ENCODE measurements at places on chromosomes 5 and 9. TPM values are rescaled to one million over a fixed set of nuclear protein-coding genes. Genes with fewer than 3 reads are reported as not detected.

DNA sequence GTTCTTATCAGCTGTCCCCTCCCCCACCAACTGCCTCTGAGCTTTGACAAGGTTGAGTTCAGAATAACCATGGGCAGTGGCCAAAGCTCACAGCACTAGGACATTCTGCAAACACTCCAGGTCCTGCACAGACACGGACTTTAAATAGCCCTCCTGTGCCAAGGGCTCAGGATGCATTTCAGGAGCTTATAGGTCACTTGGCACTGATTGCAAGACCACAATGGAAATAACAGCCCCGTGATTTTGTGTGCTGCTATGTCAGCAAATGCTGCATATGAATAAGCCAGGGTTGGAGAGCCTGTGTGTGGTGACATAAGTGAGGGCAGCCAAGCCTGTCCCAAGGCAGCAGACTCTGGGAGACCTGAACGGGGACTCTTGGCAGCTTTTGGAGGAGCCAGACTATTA is 150.7 kb downstream of the DMRT2 start:
- H3K27me3 ChIP-seq: no peaks in the 10 kb centered on the region
- no peaks in the 10 kb centered on the region for H3K36me3 ChIP-seq
- H3K4me3 ChIP-seq: no peak overlapping the region
- no peaks in the 10 kb centered on the region for H3K4me1 ChIP-seq
- H3K27ac ChIP-seq: no peak overlapping the region

DNA sequence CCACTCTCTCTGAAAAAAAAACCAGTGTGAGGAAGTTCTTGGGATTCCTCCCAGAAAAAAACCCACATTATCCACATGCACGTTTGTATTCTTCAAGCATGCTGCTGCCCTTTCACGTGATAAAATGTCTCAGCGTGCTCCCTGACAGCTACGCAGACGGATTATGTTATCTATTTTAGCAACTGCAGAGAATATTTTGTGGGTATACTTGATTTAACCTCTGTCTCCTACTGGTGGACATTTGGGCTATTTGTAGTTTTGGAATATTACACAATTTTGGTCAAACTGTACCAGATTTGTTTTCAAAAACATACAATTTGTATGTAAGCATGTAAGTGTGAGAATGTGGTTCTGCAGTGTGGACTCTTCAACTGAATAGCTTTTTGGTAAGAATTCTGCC is 10.7 kb downstream of the PRRC2B start:
- no peak for DNase-seq
- H3K36me3 ChIP-seq: no peaks in the 10 kb centered on the region
- H3K4me3 ChIP-seq: peak overlapping the region; percentile 91

- H3K4me1 ChIP-seq: no peaks in the 10 kb centered on the region
- peaks cover 2% of the 10 kb centered on the region for H3K27me3 ChIP-seq
- no peak for DNase-seq
- no peak overlapping the region for H3K27ac ChIP-seq
- no peak overlapping the region for H3K4me3 ChIP-seq
These were observed 639.3 kb downstream of the MTRR start for GRCh38 chr5:8508231-8508630.

- no peaks in the 10 kb centered on the region for H3K36me3 ChIP-seq
- H3K27ac ChIP-seq: no peak overlapping the region
- H3K4me1 ChIP-seq: no peaks in the 10 kb centered on the region
- no peak for DNase-seq
- H3K27me3 ChIP-seq: no peaks in the 10 kb centered on the region
These were observed 185.3 kb downstream of the FAM170A start for GRCh38 chr5:119814655-119815054.

DNA sequence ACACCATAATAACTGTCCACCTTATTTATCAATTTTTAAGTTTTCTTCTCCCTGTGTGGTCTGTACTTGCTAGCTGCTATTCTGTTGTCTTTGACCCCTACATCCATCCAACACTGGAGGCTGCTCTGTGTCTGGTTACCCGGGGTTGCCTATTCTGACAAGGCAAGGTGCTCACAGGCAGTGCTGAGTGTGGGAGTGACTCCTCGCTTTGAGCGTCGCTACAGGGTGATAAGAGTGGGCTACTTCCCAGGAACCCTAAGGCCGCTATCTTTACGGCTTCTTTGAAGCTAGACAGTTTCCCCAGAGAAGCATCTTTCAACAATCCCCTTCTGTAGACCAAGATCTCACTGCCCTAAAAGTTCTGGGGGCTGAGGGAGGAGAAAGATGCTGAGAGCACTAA is 35.3 kb downstream of the NSUN2 start:
- peaks cover 40% of the 10 kb centered on the region for H3K36me3 ChIP-seq
- H3K27ac ChIP-seq: no peak overlapping the region
- H3K27me3 ChIP-seq: no peaks in the 10 kb centered on the region
- no peak for DNase-seq

DNA sequence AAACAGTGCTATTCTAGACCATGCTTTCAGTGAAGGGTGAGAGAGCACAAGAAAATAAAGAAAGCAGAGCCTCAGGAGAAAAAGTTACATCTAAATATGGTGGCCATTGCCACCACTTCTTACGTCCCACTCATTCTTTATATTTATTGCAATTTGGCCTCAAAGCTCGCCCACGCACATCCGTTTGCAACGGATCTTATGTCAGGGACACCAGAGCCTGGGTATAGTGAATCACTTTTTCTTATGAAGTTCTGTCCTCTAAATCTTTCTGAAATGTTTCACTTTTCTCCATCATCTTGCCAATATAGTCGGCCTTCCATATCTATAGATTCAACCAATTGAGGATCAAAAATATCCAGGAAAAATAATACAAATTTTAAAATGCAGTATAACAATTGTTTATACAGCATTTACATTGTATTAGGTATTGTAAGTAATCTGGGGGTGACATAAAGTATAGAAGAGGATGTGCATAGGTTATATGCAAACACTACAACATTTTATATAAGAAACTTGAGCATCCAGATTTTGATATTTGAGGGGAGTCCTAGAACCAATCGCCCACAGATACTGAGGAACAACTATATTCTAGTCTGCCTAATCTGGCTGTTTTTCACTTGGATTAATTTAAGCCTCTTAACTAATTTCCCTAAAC is 35.2 kb downstream of the GOLPH3 start:
- no peak overlapping the region for H3K27ac ChIP-seq
- H3K4me3 ChIP-seq: no peak overlapping the region
- H3K4me1 ChIP-seq: peaks cover 25% of the 10 kb centered on the region
- peaks cover 8% of the 10 kb centered on the region for H3K36me3 ChIP-seq
- no peak for DNase-seq
- H3K27me3 ChIP-seq: peaks cover 1% of the 10 kb centered on the region

GRCh38 chr5:77356740-77357139 is 135.4 kb downstream of the WDR41 start:
- H3K4me3 ChIP-seq: no peak overlapping the region
- H3K4me1 ChIP-seq: no peaks in the 10 kb centered on the region

DNA sequence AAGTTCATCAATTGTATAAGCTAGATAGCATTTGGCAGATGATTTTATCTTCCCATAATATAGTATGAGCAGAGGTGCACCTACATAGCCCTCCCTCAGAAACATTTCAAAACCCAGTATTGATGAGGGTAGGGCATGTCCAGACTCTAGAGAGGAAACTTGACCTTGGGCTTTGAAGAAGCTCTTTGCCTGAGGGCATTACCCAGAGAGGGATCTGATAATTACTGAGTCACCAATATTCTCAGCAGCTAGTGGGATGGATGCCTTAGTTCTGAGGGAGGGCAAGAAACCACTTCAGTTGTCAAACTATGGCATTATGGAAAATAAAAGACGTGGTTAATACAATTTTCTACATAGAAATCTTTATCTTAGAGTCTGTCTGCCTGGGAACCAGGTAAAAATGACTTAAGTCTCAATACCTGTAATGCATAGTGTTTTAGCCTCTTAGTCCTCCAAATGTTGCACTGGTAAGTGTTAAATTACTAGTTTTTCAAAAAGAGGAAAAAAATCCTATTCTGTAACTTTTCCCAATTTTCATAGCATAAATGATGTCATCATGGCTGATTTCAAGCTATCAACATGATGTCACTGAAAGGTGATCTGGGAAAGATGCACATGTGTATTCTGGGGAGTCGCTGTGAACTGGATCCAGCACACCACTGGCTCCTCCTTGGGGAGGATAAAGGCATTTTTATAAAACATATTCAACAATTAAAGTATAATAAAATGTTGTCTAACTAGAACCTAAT is 809.0 kb downstream of the KCTD16 start:
- H3K4me1 ChIP-seq: no peaks in the 10 kb centered on the region
- H3K36me3 ChIP-seq: no peaks in the 10 kb centered on the region
- no peaks in the 10 kb centered on the region for H3K27me3 ChIP-seq
- H3K4me3 ChIP-seq: no peak overlapping the region
- no peak overlapping the region for H3K27ac ChIP-seq
- DNase-seq: no peak

GRCh38 chr5:68894673-68895072 is 199.1 kb upstream of the SLC30A5 start:
- no peak overlapping the region for H3K4me3 ChIP-seq
- no peak overlapping the region for H3K27ac ChIP-seq
- DNase-seq: no peak
- peaks cover 4% of the 10 kb centered on the region for H3K27me3 ChIP-seq
- no peaks in the 10 kb centered on the region for H3K36me3 ChIP-seq
- H3K4me1 ChIP-seq: no peaks in the 10 kb centered on the region

- no peak for DNase-seq
- no peaks in the 10 kb centered on the region for H3K4me1 ChIP-seq
- no peak overlapping the region for H3K27ac ChIP-seq
These were observed 106.2 kb downstream of the CMYA5 start for GRCh38 chr5:79795764-79796398.

DNA sequence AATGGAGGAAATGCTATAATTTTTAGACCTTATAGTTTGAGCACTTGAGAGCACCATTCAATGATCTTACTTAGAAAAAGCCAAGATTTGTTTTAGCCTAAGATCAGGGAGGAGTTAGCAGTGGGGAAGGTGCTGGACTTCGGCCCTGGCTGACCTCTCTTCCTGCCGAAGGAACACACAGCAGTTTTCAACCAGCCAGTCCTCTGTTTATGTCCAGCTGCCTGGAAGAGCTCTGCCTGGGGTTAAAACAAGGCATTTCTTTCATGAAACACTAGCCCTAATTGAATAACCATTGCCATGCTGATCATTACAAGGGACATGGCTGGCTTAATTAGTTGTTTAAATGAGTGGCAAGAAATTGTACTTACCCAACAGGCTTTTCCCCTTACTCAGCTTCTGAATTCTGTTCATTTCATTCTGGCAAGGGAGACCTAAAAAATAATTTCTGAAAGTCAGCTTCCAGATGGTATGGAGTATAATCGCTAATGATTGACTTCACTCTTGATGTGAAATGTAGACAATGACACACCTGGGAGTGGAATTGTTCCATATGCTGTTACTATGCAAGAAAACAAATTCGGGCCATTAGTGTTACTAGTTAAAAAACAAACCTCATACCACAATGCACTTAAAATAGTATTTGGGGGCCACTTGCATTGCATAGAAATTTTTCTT is 514.2 kb downstream of the SPOCK1 start:
- H3K27ac ChIP-seq: no peak overlapping the region
- no peaks in the 10 kb centered on the region for H3K36me3 ChIP-seq
- H3K4me3 ChIP-seq: no peak overlapping the region
- H3K4me1 ChIP-seq: no peaks in the 10 kb centered on the region
- DNase-seq: no peak

GRCh38 chr9:109641372-109641659 is 138.7 kb upstream of the PALM2AKAP2 start:
- no peaks in the 10 kb centered on the region for H3K4me1 ChIP-seq
- H3K4me3 ChIP-seq: no peak overlapping the region
- no peaks in the 10 kb centered on the region for H3K36me3 ChIP-seq
- peaks cover 7% of the 10 kb centered on the region for H3K27me3 ChIP-seq

DNA sequence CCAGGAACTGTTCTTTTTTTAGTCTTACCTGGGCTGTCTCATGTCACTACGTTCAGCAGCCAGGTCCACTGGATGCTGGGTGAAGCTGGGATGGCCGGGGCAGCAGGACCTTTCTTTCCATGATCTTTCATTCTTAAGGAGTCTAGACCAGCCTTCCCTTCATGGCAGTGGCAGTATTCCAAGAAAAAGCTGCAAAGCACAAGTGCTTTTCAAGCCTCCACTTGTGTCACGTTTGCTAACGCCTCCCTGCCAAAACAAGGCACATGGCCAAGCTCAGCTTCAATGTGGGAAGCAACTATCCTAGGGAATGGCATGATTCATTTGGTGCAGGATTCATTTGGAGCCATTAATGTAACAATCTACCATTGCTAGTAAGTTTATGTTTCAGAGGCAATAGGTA is 94.8 kb downstream of the RCL1 start:
- no peaks in the 10 kb centered on the region for H3K4me1 ChIP-seq
- no peak overlapping the region for H3K27ac ChIP-seq
- H3K36me3 ChIP-seq: no peaks in the 10 kb centered on the region
- H3K4me3 ChIP-seq: no peak overlapping the region
- no peak for DNase-seq

The SH3RF2 gene
- polyA plus RNA-seq: not detected

The VLDLR gene
- not detected for polyA plus RNA-seq

The BARX1 gene
- polyA plus RNA-seq: not detected

The GDNF gene
- polyA plus RNA-seq: not detected

The CD274 gene
- polyA plus RNA-seq: 2.4 TPM

The FOXD4L4 gene
- not detected for polyA plus RNA-seq

The F12 gene
- not detected for polyA plus RNA-seq

Data from immature natural killer cell (primary cell).